Esophagus squamous epithelium (tissue), 5 donors: ENCODE measurements at places on chromosomes 11 and 22.

DNA sequence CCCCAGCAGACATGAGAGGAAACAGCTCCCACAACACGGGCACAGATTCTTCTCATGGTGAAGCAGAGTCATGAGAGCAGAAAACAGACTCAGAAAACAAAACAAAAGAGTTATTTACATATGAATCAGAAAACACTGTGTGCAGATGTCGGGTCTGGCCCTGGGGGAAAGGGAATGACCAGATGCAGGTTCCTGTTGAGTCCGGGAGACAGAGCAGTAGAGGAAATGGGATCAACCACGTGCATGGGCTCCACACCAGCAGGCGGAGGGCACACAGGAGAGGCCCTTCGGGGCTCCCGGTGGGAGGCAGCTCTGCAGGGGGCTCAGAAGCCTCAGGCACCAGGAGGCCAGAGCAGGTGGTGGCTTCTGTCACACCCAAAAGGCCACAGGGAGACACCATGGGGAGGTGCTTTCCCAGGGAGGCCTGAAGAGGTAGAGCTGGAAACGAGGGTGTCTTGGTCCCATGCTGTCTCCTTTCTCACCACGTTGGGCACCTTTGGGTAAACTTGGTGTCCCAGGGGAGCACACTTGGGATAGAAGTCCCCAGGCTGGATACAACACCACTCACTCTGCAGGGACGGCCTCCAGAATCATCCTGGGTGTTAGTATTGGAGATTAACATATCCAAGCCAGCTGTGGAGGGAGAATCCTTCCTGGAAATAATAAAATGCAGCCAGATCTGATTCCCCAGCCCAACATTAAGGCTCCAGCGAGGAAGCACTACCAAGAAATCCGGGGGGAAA, 764.7 kb downstream of the BRD1 start:
- DNase-seq: no peak

GRCh38 chr11:102427068-102427467, 25.5 kb downstream of the TMEM123 start:
- no peak for DNase-seq

DNA sequence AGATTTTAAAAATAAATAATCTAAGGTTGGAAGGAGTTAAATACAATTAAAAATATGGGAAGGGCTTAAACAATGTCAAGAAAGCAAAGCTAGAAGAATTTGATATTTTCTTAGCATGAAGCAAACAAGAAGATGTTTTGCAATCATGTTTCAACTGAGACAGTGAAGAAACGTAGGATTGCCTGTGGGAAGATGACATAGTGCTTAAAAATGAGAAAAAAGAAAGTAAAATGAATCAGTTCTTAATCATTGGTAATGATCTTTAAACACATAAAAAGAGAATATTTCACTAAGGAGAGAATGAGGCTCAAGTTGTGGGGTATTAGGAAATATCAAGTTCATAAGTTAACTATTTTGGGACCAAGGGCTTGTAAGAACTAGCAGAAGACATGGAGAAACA, 855.0 kb downstream of the METTL15 start:
- no peak for DNase-seq

DNA sequence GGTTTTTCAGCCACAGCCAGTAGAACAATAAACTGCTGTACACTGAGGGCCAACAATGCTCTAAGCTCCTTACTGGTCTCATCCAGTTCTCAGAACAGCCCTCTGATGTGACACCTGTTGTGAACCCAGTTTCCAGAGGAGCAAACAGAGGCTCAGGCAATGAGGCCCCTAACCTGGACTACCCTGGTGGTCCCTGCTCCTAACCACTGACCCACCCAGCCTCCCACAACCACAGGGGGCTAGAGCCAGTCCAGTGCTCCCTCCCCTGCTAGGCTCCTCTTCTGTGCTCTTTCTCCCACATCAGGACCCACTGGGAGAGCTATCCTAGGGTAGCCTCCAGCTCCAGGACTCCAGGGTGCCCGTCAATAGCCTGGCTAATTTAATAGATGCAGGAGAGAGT, 4.1 kb upstream of the SMARCB1 start:
- DNase-seq: no peak

DNA sequence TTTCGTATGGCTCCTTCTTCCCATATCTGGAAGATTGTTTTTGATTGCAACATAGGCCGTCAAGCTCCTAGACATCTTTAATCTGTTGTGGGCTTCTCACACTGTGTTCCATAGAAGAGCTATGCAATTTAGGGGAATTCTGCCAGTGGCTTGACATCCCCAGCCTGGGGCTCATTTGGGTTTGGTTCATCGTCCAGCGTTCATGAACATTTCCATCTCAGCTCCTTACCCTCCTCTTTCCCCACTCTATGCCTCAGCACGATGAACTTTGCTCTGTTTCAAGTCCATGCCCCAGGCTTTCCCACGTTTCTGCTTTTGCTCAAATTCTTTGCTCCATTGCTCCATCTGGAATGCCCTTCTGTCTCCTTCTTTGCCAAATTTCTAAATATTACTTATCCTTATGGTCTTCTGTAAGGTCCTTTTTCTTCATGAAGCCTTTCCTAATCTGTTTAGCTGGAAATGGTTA, 26.1 kb upstream of the CLMP start:
- DNase-seq: no peak

- DNase-seq: no peak
Measured at GRCh38 chr11:131690362-131690761, 319.9 kb downstream of the NTM start.

DNA sequence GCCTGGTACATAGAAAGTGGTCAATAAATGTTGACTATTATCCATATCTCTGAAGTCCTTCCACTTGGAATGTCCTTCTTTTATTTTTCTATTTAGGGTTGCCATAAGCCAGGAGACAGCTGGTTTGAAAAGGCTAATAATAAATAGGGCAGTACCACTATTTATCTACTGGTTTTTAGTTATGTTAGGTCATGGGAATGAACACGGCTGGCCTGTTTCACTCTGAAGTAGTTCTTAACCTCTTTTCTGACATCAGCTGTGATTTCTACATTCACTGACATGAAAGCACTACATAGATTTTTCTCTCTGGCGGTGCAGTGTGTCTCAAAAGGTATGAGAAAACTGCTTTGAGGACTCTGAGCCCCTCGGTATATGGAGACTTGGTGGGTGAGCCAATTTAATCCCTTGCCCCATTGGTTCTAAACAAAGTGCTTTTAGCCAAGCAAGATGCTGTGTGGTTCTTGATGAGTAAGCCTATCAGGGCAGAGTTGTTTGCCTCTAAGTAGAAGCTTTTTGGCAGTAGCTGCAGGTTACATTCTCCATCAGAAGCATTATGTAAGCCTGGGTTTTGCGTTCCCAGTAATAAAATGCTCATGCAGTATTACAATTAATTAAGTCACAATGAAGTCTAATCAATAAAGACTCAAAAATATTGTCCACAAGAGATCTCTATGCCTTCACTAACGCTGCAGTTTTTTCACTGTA, 48.7 kb upstream of the APOA1 start:
- DNase-seq: no peak

- no peak for DNase-seq
Measured at GRCh38 chr11:133191931-133192330, 340.4 kb downstream of the OPCML start.

GRCh38 chr11:30326114-30326778, 3.3 kb downstream of the ARL14EP start:
- DNase-seq: no peak

DNA sequence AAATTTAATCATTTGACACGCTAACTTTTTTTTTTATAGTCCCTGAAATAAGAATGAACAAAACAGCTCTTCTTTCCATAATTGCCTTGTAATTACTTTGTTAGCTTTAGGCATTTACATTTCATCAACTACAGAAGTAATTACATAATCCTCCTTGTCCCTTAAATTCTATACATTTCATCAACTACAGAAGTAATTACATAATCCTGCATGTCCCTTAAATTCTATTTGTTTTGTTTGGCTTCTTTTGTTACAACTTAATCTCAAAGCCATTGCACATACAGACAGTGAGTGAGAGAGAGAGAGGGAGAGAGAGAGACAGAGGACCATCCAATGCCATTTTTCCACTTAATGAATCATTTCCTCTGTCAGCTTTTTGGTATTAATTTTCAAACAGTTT, 873.2 kb downstream of the METTL15 start:
- no peak for DNase-seq

DNA sequence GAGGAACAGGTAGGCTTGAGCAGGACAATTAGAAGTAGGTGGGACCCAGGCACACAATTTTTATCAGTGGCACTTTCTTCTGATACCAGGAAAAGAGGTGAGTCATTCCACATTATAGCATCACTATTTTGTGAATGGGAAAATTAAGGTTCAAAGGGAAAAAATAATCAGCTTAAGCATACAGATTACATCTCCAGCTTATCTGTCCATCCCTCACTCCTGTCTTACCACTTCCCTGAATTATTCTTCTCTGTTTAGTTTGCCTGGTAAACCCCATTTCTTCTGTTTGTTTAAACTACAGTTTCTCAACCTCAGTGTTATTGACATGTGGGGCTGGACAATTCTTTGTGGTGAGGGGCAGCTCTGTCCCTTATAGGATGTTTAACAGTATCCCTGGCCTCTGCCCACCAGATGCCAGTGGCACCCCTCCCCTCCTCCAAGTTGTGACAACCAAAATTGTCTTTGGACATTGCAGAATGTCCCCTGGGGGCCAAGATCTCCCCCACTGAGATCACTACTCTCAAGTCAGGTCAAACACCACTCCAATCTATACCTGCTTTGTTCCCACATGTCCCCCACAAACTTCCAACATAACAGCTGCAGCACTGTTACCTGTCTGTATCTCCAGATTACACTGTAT, 8.5 kb upstream of the XBP1 start:
- DNase-seq: no peak

- no peak for DNase-seq
Measured at GRCh38 chr11:2738551-2739431, 39.0 kb upstream of the KCNQ1OT1 start.

GRCh38 chr11:105673089-105673488, 63.2 kb downstream of the GRIA4 start:
- no peak for DNase-seq

- DNase-seq: no peak
Measured at GRCh38 chr11:103870821-103871309, 165.6 kb upstream of the DDI1 start.

GRCh38 chr22:26621663-26622062, at the start of gene CRYBA4:
Gene CRYBA4, plus strand, starts transcription at chr22:26621963. Its CDS starts 634 bp downstream, at chr22:26622597.
- DNase-seq: no peak

DNA sequence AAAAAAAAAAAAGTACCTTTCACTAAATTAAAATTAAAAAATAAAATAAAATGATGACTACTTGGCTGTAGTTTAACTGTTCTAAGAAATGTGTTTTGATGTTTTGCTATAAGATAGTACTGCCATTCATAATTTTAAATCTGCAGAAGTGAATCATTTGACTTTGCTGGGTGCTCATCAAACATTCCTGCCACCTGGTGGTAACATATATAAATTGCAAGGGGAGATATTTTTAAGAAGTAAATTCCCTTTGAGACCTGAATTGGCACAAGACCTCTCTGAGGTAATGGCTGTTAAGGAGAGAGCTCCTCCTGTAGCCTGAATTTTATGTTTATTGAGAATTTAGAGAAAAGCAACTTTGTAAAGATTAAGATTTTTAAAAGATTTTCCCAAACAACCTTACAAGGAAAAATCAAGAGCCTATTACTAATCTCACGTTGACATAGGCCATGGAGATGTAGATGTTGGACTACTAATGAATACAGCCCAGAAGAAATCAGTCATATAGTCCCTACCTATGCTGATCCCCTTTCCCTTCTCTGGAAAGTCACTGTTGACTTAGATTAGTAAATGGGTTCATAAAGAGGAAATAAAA, 11.9 kb upstream of the NARS2 start:
- no peak for DNase-seq

GRCh38 chr11:47104261-47104950, 72.3 kb downstream of the ARFGAP2 start:
- DNase-seq: no peak

DNA sequence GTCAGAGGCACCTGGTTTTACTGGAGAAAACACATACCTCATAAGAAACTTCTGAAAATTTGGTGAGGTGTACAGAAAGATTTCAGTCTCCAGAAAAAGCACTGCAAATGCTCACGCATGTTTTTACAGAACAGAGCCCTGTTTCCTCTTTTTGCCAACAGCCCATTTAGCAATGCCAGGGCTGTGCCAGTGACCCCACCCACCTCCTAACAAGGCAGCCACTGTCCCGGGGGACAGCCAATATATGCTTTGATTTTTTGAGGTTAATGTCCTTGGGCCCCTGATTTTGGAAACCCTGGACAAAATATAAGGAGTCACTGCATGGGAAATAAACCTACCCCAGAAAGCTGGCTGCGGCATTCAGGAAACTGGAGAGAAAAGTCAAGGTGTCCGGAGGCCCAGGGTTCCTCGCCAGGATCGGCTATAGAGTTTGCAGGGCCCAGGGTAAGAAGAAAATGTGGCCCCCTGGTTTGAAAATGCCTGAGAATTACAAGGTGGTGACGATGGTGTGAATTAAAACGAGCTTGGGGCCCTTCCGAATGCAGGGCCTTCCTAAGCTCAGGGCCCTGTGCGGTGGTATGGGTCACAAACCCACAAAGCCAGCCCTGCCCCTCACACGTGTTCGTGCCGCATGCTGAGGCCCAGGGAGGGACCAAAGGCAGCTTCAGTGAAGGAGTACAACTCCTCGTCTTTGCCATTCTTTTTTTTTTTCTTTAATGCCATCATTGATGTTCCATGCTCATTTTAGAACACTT, 71.1 kb upstream of the WNT7B start:
- no peak for DNase-seq

DNA sequence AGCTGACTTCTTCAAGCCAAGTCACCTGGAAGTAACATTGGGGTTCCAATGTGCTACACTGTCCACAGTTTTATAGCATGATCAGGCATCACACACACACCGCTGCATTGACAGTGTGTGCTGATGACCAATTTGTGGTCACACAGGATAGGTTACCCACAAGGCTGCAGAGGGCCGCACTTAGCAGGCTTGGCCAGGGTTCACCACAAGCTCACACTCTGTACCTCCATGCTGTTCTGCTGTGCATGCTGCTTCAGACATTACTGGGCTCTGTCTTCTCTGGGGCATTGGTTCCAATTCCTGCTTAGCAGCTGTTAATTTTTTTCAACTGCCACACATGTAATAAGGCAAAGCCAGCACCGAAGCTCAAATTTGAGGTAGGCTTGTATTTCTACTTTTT, 11.0 kb upstream of the NRIP3 start:
- no peak for DNase-seq

GRCh38 chr11:44637487-44637886, 72.0 kb downstream of the CD82 start:
- no peak for DNase-seq

DNA sequence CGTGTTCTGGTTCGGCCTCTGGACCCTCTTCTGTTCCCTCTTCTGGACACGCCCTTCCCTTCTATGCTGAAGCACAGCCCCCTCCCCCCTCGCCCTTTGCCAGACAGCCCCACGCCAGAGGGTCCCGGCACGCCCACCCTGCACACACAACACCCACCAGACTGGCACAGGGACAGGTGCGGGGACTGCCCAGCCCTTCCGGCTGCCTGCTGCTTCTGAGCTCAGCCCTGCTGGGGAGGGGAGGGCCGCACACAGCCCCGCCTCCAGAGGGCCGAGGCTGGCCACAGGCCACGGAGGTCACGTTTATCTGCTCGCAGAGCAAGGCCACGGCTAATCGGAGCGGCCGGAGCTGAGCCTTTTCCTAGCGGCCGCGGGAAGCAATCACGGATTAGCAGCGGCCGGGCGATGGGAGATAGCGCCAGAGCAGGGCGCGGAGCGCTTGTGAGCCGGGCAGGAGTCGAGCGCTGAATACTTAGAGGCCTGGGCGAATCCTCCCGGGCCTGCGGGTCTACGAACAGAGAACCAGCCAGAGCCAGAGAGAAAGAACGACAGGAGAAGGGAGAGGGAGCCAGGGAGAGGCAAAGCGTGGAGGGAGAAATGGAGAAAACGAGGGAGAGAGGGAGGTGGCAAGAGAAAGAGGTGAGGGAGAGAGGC, 21.5 kb downstream of the OTUB1 start:
- DNase-seq: no peak

- no peak for DNase-seq
Measured at GRCh38 chr11:19281041-19281440, 40.3 kb upstream of the E2F8 start.
